CD4-positive, alpha-beta T cell (primary cell): ENCODE measurements at places on chromosomes 3 and 15.
A peak's percentile ranks its signal among the peaks of the same experiment; 100 is the strongest.

- no peak for DNase-seq
Observed at GRCh38 chr3:192862408-192863090, 55.1 kb downstream of the MB21D2 start.

DNA sequence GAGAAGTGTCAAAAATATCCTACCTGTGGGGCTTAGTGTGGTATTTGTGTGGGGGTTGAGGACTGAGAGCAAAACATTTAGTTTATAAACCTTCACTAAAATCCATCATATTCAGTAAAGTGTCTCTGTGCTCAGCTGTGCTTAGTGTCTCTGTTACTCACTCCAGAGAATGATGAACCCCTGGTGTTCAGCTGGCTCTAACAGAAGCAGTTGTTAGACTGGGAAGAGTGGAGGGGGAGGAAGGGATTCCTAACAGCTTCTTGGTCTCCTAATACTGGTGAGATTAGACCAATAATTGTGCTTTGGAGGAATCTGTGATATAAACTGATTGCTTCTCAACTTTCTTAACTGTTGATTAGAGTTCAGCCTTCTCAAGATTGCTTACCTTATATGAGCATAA lies 1123.5 kb downstream of the ROBO2 start:
- DNase-seq: no peak

GRCh38 chr3:176009256-176009655 lies 1150.1 kb downstream of the NAALADL2 start:
- DNase-seq: no peak

GRCh38 chr3:81300324-81300927 lies 461.0 kb downstream of the GBE1 start:
- DNase-seq: no peak

DNA sequence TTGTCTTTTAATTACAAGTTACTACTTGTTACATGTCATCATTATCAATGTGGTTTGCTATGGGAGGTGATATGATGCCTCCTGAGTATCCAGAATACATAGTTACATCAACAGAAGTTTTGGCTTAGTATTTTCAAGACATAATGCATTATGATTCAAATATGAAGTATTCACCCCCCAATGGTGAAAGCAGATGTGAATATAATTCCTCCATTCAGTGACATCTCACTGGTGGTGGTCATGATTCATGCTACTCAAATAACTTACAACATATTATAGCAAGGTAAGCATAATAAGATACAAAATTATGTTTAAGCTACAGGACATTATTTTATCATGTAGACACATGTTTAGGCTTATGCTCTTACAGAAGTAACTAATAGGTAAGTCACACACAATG lies 34.9 kb upstream of the TTBK2 start:
- no peak for DNase-seq

DNA sequence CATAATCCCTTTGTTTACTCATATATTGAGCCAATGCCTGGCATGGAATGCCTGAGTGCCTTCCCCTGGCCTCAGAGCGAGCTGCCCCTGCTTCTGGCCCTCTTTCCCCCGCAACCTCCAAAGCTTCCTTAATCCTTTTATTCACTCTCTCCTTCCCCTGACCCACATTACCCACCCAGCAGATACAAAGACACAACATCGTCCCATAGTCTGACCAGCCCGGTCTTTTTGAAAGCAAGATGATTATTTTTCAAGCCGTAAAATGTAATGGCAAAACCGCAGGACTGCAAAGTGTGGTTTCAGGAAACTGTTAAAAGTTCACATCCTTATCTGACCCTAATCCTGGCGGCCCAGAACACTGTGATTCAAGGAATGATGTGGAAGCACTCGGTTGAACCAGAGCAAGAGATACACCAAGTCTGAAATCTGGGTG lies 78.4 kb upstream of the LRTM1 start:
- no peak for DNase-seq

- peak; percentile 21 for DNase-seq
Observed at GRCh38 chr3:110814170-110815007, 257.2 kb upstream of the NECTIN3 start.

DNA sequence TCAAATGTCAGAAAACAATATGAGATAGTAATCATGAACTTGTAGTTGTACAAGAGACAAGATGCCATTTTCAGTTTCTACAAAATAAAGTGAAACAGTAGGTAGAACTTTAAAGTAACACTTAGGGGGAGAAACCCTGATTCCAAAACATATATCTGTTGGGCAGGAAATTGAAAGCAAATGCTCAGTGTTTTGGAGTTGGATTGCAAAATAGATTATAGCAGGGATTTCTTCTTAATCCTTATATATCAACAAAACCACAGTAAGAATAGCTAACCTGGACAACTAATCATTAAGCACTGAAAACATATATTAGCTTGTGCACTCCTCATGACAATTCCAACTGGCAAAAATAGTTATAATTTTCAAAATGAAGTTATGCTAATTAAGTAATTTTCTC lies 46.9 kb downstream of the COMMD2 start:
- no peak for DNase-seq

DNA sequence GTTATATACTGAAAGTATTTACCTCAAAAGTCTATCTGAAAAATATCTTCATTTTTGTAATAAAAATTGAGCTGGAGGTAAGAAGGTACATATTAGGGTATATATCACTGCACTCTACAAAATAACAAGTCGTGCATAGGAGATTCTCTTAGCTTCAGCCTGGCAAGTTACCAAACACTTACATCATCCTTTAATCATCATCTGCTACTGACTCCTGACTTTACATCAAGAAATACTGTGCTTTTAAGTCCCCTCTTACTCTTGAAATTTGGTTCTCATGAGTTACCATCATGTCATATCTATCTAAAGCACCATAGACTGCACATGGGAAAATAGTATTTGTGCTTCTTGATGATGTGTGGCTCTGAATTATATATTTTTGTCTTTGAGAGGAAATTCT lies 50.8 kb downstream of the LYSMD4 start:
- peak; percentile 37 for DNase-seq

- DNase-seq: no peak
Observed at GRCh38 chr3:190258634-190259033, 63.6 kb downstream of the CLDN1 start.

GRCh38 chr3:36480911-36481648 lies 100.8 kb downstream of the STAC start:
- no peak for DNase-seq

DNA sequence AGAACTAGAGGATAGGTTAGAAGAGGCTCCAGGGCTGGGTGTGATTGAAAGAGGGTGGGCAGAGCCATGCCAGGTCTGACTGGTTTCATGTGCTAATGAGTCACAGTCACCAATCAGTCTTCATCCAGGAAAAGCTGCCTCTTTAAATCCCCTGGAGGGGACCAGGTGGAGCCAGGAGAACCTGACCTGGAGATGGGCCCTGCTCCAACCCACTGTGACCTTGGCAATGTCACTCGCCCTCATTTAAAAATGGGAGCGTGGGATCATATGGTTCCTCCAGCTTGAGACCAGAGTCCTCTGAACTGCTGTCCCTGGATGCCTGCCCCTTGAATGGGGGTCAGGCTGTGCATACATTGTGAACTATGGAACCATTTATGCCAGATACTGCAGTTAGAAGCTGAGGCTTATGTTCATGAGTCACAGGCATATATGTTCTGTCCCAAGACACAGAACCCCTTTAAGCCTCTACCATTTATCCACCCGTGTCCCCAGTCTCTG lies 23.0 kb downstream of the HES1 start:
- no peak for DNase-seq

DNA sequence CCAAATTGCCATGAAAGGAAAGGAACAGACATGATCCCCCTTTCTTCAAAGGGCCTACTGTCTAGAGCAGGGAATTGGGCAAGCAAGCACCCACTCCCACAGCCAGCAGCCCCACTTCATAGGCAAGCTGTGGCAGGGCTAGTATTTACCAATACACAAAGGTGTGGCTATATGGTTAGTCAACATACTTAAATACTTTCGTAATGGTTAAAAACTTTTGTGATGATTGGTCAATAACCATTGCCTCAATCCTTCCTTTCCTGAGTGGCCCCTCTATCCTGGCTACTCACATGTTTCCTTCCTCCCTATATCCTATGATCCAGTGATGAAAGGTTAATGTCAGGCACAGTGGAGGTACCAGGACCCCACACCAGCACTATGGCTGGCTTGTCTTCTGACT lies 30.1 kb upstream of the ARL8B start:
- no peak for DNase-seq

- DNase-seq: no peak
Observed at GRCh38 chr3:99639579-99639978, 1.2 kb downstream of the COL8A1 start.

GRCh38 chr3:53238051-53238850 lies 17.6 kb downstream of the TKT start:
- DNase-seq: no peak

DNA sequence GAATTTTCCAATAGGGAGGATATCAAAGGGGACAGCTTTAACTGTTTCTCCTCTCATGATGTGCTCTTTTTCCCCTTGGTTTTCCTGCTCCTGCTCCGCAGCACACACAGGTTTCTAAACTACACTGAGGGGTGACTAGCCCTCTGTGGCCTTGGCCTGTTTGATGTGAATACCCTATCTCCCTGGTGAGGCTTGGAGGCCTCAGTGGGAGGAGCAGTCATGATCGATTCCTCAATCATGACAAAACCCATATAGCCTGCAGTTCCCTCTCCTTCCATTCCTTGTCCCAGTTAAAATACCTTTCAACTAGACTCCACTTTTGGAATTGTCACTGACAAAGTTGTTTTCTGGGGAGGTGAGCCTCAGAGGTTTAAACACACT lies 24.0 kb upstream of the USP3 start:
- DNase-seq: no peak

DNA sequence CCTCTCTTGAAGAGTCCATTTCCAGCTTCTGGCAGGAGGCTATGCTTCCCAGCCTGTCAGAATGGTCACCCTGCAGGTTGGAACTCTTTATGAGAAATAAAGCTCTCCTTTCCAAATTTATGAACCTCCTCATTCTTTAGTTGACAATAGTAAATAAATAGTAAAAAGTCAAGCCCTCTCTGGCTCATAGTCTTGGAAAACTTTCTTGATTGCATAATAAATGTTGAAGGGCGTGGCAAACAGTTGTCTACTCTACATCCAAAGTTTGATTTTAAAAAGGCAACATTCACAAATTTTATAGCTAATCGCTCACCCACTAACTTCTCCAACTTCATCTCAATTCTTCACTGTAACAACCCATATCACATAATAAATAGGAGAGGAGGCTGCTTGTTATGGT lies 58.8 kb downstream of the MCF2L2 start:
- DNase-seq: no peak

- DNase-seq: no peak
Observed at GRCh38 chr3:54527953-54528352, 399.9 kb downstream of the LRTM1 start.

DNA sequence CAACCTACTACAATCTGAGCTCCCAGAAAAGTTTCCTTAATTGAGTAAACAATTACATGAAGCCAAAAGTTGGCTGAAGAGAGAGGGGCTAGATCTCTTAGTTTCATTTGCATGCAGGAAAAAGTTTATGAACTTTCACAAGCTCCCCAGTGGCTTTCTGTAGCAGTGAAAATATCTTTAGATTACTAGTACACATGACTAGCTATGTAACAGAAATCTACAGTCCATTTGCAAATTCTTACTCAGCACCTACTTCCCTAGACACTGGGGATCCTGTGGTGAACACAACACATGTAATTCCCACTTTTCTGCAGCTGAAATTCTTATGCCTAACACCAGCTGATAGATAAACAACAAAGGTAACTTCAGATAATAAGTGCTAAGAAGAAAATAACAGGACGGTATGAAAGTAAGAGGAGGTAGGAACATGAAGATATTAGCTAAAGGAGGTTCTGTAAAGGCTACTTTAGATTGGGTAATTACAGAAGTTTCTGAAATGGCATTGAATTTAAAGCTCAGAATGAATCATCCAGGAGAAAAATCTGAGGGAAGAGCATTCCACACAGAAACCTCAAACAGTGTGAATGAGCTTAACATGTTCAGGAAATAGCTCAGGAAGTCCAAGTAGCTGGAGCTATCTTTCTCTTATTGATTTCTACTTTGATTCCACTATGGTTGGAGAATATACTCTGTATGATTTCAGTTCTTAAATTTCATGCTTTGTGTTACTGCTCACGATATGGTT lies 204.8 kb downstream of the MAGI1 start:
- no peak for DNase-seq

DNA sequence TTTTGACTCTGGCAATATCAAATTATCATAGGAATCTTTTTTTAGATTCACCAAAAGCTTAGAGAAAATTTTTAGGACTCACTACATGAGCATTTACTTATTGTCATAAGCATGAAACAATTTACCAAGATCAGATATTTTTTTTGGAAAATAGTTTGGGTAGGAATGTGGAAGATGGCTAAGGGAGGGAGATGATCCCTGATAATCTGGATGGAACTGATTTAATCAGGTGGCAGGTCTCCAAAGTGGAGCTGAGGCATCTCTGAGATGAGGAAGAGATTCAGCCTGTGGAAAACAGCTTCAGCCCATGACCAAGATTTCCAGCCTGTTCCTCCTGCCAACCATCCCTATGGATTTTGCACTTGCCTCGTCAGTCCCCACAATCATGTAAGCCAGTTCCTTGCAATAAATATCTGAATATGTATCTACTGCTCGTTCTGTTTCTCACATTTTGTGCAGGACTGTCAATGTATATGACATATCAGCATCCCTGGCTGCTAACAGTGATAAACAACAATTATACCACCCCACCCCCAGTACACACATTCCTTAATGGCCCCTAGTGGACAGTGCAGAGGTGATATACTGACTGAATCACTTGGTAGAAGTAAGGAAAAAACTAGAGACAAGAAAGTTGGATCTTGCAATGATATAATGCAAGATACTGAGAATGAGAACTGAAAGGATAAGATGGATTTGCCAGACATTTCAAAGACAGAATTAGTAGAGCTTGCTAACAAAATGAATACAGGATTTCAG lies 183.8 kb downstream of the NEK10 start:
- DNase-seq: no peak

- no peak for DNase-seq
Observed at GRCh38 chr3:107211608-107212007, 165.6 kb upstream of the CCDC54 start.

GRCh38 chr3:120102674-120103073 lies 8.4 kb upstream of the GSK3B start:
- DNase-seq: no peak

DNA sequence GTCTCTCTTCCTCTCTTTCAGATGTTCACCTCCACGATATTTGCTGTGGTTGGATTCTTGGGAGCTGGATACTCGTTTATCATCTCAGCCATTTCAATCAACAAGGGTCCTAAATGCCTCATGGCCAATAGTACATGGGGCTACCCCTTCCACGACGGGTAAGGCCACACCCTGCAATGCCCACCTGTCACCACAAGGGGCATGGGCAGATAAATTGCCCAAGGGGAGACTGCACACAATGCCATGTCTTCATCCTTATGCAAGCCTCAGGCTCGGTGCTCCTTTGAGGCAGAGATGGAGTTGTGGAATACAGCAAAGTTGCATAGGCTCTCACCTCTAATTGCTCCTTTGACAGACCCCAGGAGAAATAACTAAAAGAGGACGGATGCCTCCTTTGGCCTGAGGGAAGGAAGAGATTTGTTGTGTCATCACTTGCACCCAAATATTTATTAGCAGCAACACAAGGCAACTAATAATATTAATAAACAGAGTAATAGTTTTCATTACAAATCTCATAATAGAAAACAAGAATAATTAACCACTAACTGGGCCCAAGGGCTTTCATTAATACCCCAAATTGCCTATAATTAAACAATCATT lies 13.2 kb downstream of the TM4SF4 start:
- DNase-seq: no peak
